Fibroblast of skin of right biceps (primary cell): ENCODE measurements at places on chromosomes 5 and 9.

DNA sequence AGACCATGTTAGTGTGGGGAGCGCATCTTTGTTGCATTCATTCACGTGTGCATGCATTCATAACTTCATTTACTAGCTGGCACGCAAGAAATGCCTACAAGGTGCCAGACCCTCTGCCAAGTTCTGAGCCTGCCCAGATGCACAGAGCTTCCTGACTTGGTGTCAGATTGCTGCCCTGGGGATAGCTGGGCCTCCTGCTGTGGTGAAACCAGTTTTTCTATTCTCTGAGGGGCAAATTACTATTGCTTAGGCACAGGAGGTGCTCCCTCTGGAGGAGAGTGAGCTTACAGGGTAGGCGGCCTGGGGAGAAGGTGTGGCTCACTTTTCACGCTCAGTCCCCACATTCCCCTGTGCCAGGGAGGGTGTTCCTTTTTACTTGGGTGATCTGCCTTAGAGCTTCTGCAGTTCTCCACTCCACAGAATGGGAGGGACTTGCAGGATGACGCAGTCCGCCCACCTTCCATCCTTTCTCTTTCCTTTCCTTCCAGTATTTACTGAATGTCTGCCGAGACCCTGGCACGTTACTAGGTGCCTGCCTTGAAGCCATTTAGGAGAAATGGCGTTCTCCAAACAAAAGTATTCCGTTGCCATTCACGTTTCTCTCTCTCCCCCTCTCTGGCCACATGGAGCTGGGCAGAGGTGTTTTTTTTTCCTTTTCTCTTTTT is 27.9 kb upstream of the CTNNA1 start:
- peak; percentile 33 for DNase-seq

DNA sequence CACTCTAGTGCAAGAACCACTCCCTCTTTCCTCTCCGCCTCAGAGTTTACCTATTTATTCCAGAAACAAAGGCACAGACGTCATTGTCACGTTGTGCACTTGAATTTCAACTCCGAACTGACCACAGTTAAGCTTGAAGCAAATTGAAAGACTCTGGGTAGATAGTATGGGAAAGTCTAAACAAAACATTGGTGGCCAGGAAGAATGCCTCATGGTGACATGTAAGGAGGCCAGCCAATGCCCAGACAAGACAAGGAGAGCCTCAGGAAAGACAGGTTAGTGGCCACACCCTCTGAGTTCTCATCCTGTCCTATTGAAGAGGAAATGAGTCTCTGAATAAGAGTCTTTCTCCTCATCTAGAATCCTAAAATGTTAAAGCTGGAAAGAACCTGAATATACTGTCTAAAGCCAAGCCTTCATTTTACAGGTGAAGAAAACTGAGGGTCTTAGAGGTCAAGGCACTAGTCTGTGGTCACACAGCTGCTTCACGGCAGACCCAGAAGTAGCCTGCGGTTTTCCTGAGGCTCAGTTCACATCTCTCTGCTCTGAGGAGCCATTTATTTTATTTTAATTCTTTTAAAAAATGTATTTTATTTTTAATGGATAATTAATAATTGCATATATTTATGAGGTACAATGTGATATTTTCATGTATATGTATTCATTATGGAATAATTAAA is 30.2 kb downstream of the ZFAND5 start:
- DNase-seq, result no peak

DNA sequence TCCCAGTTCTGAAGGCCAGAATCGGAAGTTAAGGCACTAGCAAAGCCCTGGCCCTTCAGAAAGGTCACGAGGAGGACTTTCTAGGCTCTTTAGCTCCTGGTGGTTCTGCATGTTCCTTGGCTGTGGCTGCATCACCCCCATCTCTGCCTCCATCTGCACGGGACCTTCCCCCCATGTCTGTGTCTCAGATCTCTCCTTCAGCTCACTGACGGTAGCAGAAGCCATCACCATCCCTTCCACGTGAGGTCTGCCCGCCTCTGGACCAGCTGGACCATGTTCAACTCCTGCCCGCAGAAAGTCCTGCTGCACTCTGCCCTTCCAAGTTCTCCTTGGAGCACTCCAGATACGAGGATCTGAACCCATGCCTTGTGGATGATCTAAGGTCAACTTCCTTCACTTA is 242.9 kb upstream of the IRX1 start:
- no peak for DNase-seq

GRCh38 chr9:100213730-100214477 is 114.9 kb downstream of the INVS start:
- peak; percentile 84 for DNase-seq

DNA sequence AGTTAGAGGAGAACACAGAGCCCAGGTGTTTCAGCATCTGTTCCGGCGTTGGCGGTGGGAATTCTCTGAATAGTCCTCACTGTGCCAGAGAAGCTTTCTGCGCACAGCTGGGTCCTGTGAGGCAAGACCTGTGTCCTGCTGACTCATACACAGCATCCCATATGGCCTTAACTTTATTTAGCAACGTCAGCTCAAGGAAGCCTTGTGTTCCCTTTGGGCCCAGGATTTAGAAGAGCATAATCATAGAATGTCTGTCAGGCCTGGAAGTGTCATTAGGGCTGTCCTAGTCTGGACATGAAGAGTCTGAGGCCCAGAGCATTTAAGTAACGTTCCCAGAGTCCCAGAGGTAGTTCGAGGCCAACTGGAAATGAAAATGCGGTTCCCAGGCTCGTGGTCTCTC is 188.6 kb upstream of the DMRT1 start:
- no peak for DNase-seq

GRCh38 chr9:71675857-71676165 is 92.5 kb downstream of the CEMIP2 start:
- DNase-seq, result peak; percentile 21

DNA sequence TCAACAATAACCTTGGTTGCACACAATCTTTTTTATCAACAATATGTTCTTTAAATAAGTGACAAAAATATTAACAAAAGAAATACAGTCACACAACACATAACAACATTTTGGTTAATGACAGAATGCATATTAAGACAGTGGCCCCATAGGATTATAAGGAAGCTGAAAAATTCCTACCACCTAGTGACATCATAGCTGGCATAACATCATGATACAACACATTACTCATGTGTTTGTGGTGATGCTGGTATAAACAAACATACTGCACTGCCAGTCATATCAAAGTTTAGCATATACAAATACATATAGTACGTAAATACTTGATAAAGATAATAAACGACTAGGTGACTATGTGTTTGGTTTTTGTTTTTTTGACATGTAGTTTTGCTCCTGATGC is 344.8 kb upstream of the POU5F2 start:
- no peak for DNase-seq

DNA sequence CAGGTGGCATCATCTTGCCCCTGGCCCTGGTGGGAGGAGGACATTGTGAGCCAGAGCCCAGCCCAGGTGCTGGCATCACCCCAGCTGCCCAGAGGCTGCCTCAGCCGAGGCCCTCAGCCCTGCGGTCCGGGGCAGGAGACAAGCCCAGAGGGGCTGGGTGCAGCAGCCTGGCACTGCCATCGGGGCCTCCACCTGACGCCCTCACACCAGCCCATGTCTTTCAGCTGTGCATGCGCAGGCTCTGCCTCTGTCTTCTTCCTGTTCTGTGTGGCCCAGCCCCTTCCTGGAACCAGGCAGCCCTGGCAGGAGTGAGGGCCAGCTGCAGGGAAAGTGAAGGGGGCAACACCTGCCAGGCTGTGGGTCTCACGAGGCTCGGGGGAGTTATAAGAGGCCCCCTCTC is 4.8 kb upstream of the CEL start:
- DNase-seq, result no peak

GRCh38 chr5:81694726-81695125 is 56.2 kb downstream of the SSBP2 start:
- no peak for DNase-seq

DNA sequence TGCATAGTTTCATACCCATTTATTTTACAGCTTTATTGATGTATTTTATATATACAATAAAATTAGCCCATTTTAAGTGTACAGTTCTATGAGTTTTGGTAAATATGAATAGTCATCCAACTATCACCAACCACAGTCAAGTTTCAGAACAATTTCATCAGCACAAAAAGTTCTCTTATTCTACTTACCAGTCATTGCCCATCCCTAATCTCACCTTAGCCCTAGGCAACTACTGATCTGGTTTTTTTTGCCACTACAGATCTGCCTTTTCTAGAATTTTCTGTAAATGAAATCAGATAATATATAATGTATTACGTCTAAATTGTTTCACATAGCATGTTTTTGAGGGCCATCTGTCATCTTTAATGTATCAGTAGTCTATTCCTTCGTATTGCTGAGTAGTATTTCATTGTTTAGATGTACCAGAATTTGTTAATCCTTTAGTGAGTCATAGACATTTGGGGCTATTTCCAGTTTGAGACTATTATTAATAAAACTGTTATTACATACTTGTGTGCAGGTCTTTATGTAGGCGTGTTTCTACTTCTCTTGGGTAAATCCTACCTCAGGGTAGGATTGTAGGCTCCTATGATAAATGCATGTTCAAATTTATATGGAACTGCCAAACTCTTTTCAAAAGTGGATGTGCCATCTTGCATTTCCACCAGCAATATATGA is 198.5 kb upstream of the ADAMTSL1 start:
- DNase-seq, result no peak

- no peak for DNase-seq
These were observed 128.3 kb upstream of the HAPLN1 start for GRCh38 chr5:83848941-83849340.

DNA sequence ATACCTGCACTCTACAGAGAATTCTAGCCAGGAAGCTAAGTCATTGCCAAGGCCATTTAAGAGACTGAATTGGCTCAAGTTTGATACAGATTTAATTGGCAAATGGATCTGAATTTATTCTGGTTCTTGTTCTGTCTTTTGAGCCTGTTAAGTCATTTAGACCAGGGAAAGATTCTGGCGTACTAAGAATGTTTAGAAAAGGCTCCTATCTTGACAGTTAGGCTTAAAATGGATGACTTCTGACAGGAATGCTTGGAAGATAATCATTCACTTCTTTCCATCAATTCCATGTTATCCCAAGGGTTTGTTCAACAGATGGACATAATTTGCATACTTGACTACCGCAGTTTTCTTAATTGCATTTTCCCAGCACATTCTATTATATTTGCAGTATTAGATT is 376.6 kb downstream of the PTPRD start:
- DNase-seq, result no peak

DNA sequence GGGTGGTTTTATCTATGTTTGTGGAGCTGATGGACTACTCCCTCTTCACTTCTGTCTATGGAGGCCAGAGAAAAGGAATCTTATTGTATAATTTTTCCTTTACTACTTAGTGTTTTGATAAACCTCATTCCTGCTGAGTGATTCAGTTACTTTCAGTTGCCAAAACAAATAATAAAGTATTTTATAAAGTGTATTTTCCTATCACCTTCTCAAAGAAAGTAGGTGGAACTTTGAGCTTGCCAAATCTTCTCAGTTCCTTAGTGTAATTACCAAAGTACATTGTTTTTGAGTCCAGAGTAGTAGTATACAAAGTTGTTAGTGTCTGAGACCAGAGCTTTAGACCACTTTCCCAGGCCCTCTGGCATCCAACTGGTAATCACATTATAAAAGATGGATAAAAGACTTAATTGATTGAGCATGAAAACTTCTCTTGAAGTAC is 13.5 kb downstream of the RABGAP1 start:
- DNase-seq, result peak; percentile 47

GRCh38 chr9:96317335-96317980 is 15.5 kb upstream of the HSD17B3 start:
- peak; percentile 51 for DNase-seq

- no peak for DNase-seq
These were observed 10.5 kb upstream of the ARSB start for GRCh38 chr5:78995521-78996007.

DNA sequence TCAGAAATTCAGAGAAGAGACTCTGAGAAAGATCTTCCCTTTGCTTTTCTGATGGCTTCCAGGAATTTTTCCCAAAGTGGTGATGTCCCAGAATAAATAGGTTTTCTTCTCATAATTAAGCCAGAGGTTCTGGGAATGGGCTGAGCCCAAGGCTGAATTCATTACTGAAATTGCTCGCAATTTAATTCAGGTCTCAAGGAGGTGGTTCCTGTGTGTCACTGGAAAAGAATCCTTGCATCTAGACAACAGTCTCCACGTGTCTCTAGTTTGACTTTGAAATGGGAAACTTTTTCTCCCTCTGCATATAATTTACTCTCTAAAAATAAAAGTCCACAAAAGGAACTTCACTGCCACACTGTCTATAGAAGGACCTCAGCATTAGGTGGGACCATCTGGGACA is 27.8 kb upstream of the STX17 start:
- DNase-seq, result peak; percentile 61

DNA sequence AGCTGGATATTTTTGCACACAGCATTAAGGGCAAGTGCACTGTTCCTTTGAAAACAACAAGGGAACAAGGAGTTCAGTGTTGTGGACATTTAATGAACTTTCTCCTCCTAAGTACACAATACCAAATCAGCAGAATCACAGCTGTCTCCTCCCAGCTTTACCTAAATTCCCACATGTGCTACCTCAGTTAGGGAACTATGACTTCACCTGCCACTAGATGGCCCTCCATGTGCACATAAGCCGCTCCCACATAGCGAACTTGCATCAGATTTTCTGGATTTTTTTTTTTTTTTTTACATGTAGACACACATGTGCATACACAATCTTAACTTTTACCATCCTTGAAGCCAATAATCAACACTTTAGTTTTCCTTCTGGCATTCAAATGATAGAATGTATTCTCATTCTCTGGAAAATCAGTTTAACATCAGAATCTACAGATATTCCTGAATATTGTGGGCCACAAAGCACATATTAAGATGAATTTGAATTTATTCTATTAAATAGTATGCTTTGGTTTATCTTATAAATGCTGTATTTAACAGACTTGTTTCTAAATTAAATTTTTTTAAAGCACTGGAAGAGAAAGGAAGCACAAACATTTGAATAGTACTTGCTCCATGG is 123.6 kb downstream of the PALM2AKAP2 start:
- DNase-seq, result peak; percentile 79

GRCh38 chr5:177311723-177312648 is at the start of gene MXD3:
Gene MXD3 (minus strand): TSS chr5:177311898. CDS start chr5:177311830, 68 bp downstream.
- DNase-seq, result peak; percentile 98

DNA sequence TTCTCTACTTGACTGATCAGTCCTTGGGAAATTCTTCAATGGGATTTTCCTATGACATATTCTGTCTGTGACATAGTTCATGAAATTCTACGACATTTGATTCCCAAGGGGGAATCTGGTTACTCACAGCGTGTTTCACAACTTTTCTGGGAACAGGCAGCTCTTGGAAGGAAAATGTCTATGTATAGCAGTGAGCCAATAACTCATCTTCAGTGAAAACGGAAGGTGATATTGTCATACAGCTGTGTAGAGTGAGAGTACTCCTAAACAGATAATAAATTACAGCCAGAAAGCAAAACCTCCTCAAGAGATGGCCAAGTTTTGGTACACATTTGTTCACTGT is 91.4 kb downstream of the C9orf152 start:
- DNase-seq, result peak; percentile 96

DNA sequence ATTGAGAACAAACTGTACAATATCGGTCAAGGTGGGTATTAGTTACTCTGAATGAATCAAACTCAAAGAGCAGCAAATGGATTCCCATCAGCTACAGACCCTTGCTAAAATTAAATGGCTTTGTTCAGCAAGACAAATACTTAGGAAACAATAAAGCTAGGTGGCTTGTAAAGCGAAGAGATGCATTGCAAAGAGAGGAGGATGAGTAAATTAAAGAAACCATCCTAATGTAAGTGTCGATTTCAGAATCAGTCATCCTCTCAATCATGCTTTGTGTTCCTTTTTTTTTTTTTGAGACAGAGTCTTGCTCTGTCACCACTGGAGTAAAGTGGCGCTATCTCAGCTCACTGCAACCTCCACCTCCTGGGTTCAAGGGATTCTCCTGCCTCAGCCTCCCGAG is 359.2 kb upstream of the ZNF462 start:
- DNase-seq, result no peak
